SJSA1 (cell line): ENCODE measurements at places on chromosomes 4 and X.

- DNase-seq: no peak
Measured at GRCh38 chr4:35358001-35358584, 886.2 kb downstream of the ARAP2 start.

- DNase-seq: no peak
Measured at GRCh38 chr4:10502717-10503116, 45.5 kb upstream of the ZNF518B start.

- DNase-seq: peak; percentile 85
Measured at GRCh38 chr4:168585168-168586091, 88.6 kb downstream of the PALLD start.

DNA sequence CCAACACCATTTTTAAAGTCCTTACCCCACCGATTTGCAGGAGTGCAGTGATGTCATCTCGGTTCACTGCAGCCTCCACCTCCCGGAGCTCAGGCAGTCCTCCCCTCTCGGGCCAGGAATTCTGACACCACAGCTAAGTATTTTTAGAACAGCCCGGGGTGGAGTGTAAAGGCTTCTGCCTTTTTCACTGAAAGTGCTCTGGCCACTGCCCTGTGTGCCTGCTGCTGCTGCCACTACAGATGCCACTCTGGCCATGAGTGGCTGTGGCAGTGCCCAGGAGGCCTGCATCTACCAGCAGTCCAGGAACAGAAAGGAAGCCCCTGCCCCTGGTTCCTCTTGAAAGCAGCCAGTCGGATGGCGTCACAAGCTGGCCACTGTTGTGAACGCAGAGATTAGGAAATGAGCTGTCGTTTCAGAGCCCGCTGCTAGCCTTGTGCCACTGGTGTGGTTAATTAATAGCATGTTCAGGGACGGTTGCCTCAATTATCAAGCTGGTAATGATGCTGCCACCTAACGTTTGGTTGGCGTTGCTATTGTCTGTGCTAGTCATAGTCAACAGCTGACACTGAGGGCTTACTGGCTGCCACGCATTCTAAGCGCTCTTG, 23.6 kb upstream of the TBC1D14 start:
- DNase-seq: peak; percentile 14

DNA sequence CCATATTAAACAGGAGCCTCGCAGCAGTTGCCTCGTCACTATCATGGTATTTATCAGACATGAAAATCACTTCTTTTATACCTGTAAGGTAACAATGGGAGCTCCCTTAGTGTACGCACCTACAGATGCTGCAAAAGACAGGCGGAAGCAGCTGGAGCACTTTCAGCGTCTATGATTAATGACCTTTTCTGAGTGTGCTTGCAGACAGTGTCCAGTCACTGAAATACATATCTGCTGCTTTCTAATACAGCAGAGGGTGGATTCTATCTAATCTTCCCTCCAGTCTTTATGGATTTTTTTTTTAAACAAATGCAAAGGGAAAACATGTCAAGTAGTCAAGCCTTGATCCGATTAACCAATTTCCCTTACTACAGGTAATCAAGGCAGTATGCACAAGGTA, 24.1 kb downstream of the DCTD start:
- no peak for DNase-seq

DNA sequence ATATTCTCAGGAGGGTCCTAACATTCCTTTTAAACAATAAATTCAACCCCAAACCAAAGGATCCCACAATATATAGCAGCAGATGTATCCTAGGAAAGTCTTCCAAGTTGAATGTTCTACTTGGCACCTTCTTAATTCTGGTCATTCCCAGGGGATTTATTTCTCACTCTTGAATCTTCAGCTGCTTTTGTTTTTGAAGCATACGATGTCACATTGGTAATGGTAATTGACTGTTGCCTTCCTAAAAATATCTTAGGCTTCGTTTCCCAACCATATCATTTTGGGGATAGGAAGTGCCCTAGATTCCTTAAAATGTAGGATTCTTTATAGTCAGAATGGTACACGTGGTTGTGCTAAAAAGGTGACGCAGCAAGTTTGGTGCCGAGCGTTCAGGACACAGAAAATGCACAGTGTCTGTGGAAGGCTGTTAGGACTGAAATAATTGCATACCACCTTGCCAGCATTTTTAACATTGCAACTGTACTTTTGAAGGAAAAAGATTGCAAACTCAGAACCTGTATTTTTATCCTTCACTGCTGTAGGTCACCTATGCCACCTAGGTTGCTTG, 8.1 kb downstream of the SNX25 start:
- no peak for DNase-seq

- DNase-seq: no peak
Measured at GRCh38 chr4:151206241-151207005, 70.5 kb upstream of the PRSS48 start.

GRCh38 chr4:19596342-19596741, 655.4 kb upstream of the SLIT2 start:
- no peak for DNase-seq

GRCh38 chrX:30576881-30577280, 685 bp downstream of the TASL start:
- DNase-seq: no peak

- DNase-seq: no peak
Measured at GRCh38 chrX:154505734-154506133, 10.3 kb downstream of the FAM3A start.

- DNase-seq: no peak
Measured at GRCh38 chr4:104795264-104795939, 300.7 kb upstream of the CXXC4 start.

DNA sequence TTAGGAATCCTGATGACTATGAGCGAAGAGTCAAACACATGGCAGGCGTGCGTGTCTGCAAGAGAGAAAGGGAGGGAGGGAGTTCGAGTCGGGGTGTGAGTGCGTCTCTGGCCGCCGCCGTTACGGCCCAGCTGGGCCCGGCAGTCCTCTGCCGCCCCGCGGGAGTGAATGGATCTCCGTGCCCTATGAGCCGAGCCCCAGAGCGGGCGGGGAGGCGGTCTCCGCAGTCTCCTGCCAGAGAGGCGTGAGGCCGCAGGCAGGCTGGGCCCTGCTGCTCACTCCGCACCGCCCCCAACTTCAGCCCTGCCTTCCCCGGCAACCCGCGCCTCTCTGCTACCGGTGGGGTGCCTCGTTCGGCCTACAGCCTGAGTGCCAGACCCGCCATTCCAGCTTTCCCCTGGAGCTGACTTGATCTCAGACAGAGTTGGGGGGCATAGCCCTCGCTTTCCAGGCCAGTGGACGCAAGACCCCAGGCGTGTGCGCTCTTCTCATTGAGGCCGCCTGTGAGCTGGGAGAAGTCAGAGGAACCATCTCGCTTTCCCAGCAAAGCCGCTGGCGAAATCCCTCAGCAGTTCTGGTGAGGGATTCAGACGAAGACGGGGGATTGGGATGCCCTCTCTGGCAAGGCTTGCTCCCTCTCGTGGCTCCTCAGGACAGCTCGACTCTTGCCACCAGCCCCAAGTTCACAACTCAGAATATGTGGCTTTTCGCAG, 1.4 kb downstream of the SLC16A2 start:
- DNase-seq: peak; percentile 49

GRCh38 chr4:57023104-57023503, 44.4 kb downstream of the POLR2B start:
- DNase-seq: peak; percentile 57

- no peak for DNase-seq
Measured at GRCh38 chr4:120266602-120267001, 200.0 kb upstream of the MAD2L1 start.

DNA sequence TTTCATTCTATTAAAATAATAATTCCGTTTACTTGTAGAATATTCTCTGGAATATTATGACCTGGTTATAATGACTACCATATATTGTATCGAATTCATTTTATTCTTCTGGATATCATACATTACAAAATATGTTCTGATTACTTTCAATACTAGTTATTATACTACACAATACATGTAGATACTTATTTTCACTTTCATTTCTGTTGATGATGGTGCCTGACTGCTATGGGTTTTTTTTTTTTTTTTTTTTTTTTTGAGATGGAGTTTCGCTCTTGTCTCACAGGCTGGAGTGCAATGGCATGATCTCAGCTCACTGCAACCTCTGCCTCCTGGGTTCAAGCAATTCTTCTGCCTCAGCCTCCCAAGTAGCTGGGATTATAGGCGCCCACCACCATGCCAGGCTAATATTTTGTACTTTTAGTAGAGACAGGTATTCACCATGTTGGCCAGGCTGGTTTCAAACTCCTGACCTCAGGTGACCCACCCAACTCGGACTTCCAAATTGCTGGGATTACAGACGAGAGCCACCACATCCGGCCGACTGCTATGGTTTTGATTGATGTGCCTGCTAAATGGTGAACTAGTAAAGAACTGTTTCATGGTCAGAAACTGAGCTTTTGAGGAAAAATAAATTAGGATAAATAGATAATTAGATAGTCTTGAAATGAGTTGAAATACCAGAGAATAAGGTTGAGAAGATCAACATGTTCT, 39.5 kb downstream of the PCDH10 start:
- DNase-seq: no peak

- no peak for DNase-seq
Measured at GRCh38 chrX:1152090-1152489, 60.4 kb downstream of the CRLF2 start.

DNA sequence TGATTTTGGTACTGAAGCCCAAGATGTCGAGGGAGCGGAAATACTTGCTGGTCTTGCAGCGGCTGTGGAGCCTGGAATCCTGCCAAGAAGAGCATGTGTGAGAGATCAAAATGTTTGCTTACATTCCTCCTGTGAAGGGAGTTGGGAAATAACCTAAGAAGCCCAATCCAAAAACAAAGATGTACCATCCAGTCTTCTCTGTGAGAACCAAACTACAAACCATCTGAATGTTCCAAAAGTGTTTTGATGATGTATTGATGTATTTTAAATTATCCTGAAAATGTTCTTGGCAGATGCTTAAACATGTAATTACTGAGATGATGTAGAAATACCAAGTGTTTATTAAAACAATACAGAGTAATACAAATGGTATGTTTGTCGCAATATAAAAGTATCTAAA, 10.1 kb upstream of the ADH1A start:
- no peak for DNase-seq

GRCh38 chrX:20067709-20068561, 48.8 kb downstream of the MAP7D2 start:
- DNase-seq: peak; percentile 19

DNA sequence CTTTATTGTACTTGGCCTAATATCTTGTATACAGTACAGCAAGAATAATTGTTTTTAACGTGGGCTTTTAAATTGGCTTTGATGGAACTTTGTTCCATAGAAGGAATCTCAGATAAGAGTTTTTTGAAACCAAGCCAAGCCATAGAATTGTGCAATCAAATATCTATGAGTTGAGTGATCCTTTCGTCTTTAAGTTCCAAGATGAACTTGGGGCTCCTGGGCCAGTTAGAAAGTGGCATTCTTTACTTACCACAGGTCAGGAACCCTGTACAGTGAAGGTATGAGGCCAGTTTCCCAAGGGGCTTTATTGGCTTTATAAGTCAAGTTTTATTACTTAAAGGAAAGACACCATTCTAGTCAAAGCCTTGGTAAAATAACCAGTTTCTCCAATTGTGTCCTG, 2104.2 kb downstream of the PCDH7 start:
- DNase-seq: no peak

- DNase-seq: no peak
Measured at GRCh38 chr4:54730581-54730980, 72.8 kb downstream of the KIT start.

GRCh38 chr4:78707793-78708192, 68.4 kb upstream of the BMP2K start:
- no peak for DNase-seq

DNA sequence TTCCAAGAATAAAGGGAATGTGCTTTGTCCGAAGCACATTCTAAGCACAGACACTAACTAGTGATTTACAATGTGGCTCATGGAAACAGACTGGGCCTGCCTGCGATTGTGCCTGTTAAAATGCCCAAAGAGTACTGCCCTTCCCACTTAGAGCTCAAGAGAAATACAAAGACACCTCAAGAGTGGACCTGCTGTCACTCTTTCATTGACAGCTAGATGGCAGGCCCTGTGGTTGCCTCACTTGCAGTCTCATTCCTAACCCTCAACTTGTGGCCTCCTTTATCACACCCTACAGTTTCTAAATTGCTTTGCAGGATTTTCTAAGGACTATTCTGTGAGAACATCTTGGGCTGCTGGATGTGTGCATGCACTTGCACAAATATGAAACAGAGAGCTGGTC, 331.0 kb upstream of the EMCN start:
- no peak for DNase-seq

GRCh38 chr4:23774909-23775308, 114.9 kb downstream of the PPARGC1A start:
- no peak for DNase-seq

- DNase-seq: no peak
Measured at GRCh38 chr4:173835903-173836302, 305.9 kb upstream of the HAND2 start.

- DNase-seq: no peak
Measured at GRCh38 chr4:37568489-37568888, 117.7 kb downstream of the RELL1 start.

GRCh38 chrX:16310326-16310725, 143.0 kb downstream of the MAGEB17 start:
- no peak for DNase-seq

DNA sequence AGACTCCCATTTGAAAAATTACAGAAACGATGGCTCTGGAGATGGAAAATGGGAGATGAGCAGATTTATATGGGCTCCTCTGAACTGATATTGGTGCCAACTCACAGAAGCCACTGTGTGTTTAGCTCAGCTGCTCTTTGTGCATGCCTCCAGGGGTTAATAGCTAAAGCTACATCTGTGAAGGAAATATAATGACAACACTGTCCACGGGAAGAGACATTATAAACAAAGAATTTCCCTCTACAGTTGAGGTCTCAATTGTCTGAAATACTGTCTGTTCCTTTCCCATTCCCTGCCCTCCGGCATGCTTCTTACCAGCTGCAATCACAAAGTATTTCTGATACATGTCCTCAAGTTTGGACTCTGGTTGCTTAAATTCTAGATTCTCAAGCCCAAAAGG, 40.4 kb downstream of the PPA2 start:
- no peak for DNase-seq

- no peak for DNase-seq
Measured at GRCh38 chrX:19496711-19497110, 18.6 kb downstream of the MAP3K15 start.

DNA sequence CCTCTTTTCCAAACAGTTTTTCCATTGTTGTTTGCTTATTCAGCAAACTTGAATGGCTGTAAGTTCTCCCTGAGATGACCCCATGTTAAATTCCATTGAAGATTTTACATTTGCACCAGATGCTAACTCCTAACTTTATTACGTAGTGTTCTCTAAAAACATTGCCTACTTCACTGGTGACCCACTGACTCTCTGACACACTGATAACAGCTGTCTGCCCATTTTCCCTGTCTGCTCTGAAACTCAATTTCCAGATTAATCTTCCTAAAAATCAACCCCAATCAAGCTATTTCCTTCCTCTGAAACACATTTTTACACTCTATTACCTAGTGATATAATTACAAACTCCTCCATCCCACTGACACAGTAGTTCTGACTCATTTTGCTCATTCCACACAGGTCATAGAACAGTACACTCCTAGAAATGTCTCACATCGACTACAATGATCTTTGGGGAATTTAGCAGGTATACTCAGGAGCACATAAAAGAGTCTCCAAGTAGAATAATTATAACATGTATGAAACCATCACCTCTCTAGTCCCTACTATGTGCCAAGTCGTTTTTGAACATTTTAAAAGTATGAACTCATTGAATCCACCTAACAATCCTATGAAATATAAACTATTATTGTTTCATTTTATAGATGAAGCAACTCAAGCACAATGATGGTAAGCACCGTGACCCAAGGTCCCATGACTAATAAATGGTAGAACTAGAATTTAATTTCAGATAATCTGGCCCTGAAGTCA, 210.9 kb downstream of the SLIT2 start:
- DNase-seq: no peak

- no peak for DNase-seq
Measured at GRCh38 chr4:109977854-109978501, 65.3 kb downstream of the EGF start.
